Fibroblast of skin of back (primary cell): ENCODE measurements at places on chromosomes 7 and 10.

GRCh38 chr10:131207584-131208532, 103.7 kb downstream of the TCERG1L start:
- DNase-seq, result no peak

GRCh38 chr10:130466271-130466997, 330.2 kb downstream of the GLRX3 start:
- no peak for DNase-seq

GRCh38 chr7:64630496-64630895, 35.4 kb upstream of the ZNF107 start:
- peak; percentile 2 for DNase-seq

DNA sequence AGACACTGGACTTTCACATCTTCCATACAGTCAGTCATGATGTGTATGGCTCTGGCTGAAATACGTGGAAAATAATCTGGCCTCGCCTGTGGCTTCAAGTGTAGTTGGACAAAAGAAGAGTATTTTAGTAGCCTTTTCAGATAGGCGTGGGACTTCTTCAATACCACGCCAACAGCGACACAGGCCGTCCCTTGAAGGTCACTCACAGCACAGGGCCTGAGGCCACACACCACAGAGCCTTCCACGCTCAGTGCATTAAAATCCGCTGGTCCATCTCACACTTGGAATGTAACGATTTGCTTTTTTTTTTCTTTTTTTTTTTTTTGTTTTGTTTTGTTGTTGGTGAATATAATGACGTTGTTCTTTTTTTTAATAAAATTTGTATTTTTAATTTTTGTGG, 51.8 kb upstream of the SUN1 start:
- no peak for DNase-seq

DNA sequence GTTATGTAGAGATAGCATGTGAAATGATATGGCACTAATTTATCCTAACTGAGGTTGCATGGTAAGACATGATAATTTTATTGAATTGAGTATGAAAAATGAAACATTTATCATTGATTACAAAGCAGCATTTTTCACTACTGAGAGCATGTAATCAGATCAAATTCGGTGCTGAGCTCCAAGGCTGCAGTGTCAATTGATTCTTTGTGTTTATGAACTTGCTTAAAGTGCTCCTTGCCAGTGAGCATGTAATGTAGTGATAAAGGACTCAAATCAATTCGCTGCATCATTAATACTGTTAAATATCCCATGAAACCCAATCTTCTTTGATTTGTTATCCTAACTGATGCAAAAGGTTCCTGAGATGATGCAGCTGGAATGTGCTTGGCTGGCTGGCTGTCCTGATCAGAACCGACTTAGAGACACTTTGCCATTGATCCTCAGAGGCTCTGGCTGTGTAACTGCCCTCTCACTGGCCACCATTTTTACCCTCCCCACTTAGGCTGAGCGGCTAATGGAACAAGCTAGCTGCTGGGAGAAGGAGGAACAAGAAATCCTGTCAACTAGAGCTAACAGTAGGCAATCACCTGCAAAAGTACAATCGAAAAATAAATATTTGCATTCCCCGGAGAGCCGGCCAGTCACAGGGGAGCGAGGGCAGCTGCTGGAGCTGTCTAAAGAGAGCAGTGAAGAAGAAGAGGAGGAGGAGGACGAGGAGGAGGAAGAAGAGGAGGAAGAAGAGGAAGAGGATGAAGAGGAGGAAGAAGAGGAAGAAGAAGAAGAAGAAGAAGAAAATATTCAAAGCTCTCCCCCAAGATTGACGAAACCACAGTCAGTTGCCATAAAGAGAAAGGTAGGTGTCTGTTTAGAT, 89.8 kb upstream of the SAMD8 start:
- no peak for DNase-seq

GRCh38 chr10:4370376-4370775, 455.6 kb upstream of the AKR1E2 start:
- no peak for DNase-seq

DNA sequence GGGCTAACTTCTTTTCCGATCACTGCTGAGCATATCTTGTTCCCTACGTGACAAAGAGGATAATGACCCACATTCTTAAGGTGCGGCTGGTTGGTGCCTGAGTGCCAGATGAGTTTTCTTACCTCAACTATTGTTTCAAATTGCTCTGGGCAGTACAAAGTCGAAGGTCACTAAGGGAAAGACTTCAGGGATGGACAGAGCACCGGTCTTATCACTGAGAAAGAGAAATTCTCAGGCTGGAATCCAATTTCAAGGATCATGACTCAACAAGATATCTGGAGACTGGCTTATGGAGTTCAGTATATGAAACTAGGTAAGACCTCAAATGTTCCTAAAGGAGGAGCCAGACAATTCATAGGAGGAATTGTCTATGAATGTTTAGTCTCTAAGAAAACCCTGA, 780.3 kb downstream of the SUGCT start:
- peak; percentile 23 for DNase-seq

DNA sequence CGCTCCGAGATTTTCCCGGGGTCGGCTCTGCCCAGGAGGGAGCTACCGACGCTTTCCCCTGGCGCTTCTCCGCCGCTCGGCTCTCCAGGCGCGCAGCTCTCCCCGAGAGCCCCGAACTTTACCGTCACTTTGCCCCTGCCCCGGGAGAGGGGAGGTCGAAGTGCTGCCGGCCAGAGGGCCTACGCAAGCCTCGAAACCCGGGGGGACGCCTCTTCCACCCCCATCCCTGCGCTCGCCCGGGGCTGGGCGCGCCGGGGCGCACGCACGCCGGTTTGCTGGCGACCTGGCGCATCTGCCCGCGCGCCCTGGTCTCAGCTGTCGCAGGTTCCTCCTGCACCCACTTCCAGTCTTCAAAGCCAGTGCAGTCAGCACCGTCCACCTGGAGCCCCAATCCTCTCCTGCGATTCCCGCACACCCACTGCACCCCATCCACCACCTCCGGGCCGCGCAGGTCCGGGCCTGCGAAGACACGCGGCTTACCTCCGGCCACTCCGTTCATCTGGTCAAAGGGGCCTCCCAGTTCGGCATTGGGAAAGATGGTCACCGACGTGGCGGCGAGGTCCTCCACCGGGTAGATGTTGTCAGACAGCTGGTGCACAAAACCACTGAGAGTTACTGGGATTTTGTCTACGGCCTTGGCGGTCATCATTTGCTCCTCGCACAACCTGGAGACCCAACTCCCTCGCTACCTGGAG, 638 bp downstream of the EGR2 start:
- no peak for DNase-seq

DNA sequence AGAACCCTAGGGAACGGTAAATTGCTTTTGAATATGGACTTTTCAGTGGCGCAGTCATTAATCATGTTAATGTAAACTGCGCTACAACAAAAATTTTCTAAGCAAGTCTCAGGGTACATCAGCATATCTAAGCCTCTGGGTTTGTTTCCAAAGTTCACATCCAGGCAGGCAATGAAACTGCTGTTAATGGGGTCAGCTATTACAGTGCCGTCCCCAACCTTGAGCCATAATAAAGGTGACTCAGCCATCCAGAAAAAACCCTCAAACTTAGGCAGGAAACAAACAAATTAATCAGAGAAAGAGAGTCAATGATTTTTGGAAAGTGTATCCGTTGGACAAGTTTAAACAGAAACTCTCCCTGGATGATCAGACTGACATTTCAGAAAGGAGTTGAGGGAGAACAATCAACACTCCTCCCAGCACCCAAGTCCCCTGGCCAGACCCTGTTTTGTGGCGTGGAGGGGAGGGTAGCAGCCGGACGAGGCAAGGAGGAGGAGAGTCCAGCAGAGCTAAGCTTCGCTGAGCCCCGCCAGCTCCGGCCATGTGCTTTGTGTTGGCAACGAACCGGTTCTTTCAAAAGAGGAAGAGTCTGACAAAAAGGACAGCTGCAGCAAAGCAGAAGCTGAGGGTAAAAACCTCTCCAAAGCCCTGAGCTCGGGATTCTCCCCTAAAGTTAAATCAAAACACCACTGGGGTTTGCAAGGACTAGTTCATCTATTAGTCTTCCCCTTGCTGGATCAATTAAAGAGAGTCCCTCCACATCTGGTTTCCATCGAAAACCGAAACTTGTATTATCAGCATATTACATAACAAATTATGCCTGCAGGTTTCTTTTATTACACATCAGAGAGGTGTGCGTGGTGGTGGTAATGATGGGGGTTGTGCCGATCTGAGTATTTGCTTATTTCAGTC, 3.6 kb downstream of the FAM53B start:
- no peak for DNase-seq

- peak; percentile 92 for DNase-seq
Measured at GRCh38 chr10:126243971-126244370, 144.3 kb downstream of the ADAM12 start.

- DNase-seq, result no peak
Measured at GRCh38 chr7:19920705-19921104, 147.3 kb upstream of the TMEM196 start.

DNA sequence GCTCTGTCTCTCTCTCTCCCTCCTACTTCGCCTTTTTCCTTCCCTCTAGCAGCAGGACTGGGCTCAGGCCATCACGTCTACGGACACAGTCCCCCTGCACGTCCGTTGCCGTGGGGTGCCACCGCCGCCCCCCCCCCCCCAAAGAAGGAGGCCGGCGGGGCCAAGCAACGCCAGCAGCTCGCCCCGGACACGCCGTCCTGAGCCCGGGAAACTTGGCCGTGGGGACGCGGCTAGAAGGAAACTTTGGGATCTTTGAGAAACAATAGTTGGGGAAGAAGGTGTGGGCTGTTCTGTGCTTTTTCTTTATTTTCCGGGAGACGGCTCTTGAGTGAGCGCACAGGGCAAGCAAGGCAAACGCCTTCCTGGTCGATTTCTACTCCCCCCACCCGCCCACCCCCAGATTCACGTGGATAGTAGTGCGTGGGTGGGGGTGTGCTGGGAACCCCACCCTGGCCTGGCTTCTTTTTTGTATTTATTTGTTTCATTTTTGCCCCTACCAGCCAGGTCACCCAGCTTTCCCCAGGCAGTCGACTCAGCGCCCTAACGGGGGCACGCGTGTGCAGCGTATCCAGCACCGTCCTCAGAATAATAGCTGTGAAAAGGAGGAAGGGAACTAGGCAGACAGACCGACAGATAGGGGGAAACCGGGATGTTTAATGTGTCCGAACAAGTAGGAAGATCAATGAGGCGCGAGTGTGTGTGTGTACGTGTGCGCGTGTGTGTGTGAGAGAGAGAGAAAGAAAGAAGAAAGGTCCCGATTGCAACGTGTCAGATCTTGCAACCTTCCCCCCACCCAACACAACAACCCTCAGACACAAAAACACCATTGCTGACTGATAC, 1.4 kb downstream of the MXI1 start:
- DNase-seq, result peak; percentile 51

- no peak for DNase-seq
Measured at GRCh38 chr10:75050149-75050919, 61.1 kb upstream of the SAMD8 start.

- DNase-seq, result no peak
Measured at GRCh38 chr10:127715249-127715648, 21.7 kb upstream of the FOXI2 start.

DNA sequence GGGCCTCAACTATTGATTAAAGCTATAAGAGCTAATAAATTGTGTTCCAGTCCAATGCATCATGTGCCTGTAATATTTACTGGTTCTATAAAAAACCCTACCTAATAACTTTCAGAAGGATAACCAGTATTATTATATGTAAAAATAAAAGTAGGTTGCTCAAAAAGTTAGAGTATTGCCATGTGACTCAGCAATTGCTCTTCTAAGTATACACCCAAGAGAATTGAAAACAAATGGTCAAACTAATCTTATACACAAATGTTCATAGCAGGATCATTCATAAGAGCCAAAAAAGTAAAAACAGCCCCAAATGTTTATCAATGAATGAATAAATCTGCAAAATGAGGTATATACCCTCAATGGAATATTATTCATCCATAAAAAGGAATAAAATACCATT, 89.5 kb upstream of the TES start:
- no peak for DNase-seq
